DMS79 treated with DMSO at 0.1 percent for 48 hours (cell line): ENCODE measurements at places on chromosomes 5 and 9.

- DNase-seq = peak; percentile 41
Observed at GRCh38 chr5:2752059-2752820, 763 bp upstream of the IRX2 start.

- DNase-seq = no peak
Observed at GRCh38 chr5:159826351-159827214, 89.7 kb upstream of the ADRA1B start.

- DNase-seq = peak; percentile 84
Observed at GRCh38 chr5:16673241-16674201, 56.7 kb upstream of the RETREG1 start.

GRCh38 chr9:123542435-123543225, 186.6 kb downstream of the CRB2 start:
- DNase-seq = no peak

GRCh38 chr5:157689942-157690689, 18.8 kb downstream of the C5orf52 start:
- DNase-seq = no peak

GRCh38 chr9:30582240-30582639, 1802.2 kb upstream of the ACO1 start:
- DNase-seq = no peak

- no peak for DNase-seq
Observed at GRCh38 chr5:62139741-62140140, 166.3 kb upstream of the KIF2A start.

GRCh38 chr9:137989999-137990715, 112.6 kb downstream of the CACNA1B start:
- DNase-seq = no peak

- DNase-seq = no peak
Observed at GRCh38 chr9:22208846-22209585, 199.9 kb upstream of the CDKN2B start.

DNA sequence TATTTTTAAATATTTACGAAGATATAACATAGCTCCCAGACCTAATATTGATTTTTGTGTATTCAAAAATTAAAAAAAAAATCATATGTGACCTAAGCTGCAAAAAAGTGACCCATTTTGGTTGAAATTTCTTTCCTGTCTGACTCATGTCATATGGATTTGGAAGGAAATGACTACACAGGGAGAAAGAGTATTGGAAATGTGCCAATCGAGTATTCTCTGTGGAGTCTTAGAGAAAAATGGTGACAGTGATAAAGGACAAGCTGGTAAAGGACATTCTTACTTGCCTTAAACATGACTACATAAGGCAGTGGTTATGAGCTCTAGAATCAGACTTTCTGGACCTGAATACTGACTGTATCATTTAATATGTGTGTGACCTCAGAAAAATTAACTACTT, 262.9 kb upstream of the PTPRD start:
- no peak for DNase-seq

DNA sequence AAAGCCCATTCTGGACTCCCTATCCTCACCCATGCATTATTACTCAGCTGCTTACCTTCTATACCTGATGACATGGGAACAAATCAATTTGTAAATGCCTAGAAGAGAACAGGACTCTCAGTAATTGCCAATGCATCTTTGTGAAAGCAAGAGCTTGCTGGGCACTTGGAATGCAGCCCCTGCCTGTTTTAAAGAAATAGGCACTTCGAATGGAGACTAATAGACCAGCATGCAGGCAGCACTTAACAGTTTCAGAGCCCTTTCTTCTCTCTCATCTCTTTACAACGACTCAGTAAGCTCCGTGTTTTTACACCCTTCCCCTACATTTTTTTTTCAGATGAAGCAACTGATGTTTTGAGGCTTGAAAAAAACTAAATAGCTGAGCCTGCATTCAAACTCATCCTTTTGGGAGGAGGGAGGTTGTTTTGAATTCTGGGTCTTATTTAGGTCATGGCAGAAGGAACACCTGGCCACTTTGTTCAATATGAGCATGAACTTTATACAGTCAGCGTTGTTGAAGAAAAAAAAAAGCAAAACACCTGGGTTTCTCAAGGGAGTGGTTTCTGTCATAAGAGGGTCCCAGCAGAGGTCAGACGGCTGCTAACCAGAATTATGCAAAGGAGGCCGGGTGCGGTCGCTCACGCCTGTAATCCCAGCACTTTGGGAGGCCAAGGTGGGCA, 34.6 kb upstream of the WHRN start:
- DNase-seq = no peak

DNA sequence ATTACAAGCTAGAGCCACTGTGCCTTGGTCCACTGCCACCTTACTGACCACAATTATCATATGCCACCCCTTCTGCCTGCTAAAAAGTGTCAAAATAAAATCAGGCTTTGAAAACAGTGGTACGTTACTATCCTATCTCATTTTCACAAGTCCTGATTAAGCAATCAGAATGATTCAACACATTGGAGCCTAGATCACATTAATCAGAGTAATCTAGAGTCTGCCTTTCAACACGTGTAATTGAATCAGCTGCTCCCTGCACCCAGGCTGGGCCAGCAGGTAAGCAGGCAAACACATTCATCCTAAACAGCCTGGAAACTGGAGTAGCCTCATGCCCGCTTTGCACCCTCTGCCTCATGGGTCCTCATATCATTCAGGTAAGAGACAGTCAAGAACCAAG, 186.2 kb downstream of the DCP2 start:
- DNase-seq = no peak

DNA sequence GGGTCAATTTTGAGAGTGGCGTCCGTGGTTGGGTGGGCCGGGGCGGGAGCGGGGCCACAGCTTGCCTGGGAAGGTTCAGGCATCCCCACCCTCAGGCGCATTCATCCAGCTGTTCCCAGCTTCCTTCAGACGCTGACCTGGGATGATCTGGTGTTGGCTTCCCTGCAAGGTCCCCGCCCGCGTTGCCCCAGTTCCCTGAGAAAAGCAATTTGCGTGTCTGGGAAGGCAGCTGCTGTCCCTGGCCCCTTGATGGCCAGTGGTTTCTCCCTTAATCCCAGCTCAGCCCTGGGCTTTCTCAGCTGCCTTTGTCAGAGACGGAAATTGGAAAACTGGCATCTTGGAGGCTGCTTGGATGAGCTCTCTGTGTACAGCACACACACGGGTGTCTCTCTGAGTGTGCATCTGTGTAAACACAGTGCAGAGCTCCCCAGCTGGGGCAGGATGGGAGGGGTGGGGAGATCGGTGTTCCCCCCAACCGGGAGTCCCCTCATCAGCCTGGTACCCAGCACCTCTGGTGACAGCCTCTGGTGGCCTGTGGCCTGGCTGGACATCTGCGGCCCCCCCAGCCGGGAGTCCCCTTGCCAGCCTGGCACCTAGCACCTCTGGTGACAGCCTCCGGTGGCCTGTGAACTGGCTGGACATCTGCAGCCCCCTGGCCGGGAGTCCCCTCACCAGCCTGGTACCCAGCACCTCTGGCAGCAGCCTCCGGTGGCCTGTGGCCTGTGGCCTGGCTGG, 94.0 kb downstream of the COL5A1 start:
- no peak for DNase-seq

DNA sequence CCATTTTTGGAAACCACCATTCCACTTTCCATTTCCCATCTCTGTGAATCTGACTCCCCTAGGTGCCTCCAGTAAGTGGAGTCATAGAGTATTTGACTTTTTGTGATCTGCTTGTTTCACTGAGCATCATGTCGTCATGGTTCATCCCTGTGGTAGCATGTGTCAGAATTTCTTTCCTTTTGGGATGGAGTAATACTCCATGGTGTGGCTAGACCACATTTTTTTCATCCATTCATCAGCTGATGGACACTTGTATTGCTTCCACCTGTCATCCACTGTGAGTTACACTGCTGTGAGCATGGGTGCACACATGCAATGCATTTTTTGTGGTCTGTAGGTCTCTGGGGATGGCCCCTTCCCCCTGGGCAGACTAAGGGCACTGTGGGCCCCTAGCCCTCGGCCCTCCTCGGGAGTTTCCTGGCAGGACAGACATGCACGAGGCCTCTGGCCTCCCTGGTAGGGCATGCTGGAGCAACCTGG, 115.9 kb downstream of the GADD45G start:
- no peak for DNase-seq

DNA sequence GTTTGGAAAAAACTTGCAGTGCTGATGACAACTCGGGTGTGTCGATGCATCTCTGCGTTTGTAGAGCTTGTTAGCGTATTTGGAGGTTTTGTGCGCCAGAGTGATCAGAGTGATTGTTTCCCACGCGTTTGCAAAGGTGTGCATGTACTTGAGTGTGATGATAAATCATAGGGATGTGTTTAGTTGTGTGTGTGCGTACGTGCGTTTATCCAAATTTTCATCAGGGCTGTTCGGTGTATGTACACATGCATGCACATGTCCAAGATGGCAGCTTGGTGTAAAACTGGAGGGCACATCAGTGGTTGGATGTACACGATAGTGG, 248 bp upstream of the C1QTNF2 start:
- DNase-seq = no peak

DNA sequence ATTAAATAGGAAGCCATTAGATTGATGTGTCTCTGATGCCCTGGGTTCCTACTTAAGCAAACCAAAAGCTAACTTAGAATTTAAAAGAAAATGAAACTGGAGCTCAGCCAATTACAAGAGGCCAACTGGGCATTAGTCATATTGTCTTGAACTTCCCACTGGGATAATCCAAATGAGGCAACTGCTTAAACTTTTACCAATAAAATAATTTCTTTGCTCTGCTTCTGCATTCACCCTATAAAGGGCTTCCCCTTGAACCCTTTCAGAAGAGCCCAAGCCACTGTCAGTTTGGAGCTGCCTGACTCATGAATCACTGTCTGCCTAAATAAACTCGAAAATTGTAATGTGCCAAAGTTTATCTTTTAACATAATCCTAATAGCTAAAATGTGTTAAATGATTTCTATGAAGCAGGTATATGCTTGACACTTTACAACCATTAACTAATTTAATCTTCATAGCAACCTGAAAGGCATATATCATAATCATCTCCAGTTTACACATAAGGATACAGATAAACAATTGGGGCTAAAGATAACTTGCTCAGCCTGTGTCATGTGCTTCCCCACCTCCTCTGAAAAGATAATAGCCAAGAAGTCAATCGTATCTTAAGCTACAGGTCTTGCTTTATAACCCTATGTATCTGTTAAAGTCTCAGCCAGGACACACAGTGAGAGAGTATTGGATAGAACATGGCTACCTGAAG, 11.5 kb downstream of the GPR150 start:
- DNase-seq = no peak

DNA sequence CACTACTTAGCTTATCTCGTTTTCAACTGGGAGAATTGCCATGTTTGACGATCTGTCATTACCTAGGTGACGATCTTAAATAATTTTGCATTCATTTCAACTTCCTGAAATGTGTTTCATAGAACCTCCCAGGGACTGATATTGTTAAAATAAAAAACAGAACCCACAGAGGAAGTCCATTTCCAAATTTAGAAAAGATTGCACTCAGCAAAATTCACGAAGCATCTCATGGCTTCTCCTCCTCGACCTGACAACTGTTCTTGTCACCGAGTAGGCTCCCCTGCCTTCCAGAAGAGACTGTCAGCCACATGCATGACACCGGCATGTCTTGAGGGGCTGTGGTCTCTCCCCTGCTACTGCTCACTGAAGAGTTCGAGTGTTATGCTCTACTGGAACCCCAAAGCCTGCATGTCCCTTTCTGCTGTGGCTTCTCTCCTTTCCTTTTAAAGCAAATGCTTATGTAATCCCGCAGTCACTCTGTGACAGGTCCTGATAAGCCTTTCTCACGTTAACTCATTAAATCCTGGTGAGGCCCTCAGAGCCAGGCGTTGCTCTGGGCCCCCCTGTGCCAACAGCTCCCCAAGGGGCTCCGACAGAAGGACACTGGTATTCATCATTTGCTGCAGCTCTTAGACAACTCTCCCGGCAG, 26.8 kb upstream of the ANKRD33B start:
- DNase-seq = no peak

GRCh38 chr5:124998520-124998919, 252.1 kb upstream of the ZNF608 start:
- no peak for DNase-seq

DNA sequence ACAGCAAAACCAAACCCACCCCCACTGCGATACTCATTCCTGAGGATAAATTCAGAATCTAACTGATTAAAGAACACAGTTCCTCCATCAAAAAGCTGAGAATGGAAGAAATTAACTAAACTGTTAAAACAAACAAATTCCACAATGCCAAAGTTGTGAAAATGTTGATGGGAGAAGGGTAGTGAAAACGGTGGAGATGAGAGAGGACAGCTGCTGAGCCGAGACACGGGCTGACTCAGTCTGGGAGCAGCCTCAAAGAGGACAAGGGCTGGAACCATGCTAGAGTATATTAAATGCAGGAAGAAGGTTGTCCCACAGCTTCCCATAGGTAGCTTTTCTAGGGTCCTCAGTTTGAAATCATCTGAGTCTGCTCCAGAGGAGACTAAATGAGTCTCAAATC, 14.3 kb downstream of the ADAMTS12 start:
- DNase-seq = no peak

DNA sequence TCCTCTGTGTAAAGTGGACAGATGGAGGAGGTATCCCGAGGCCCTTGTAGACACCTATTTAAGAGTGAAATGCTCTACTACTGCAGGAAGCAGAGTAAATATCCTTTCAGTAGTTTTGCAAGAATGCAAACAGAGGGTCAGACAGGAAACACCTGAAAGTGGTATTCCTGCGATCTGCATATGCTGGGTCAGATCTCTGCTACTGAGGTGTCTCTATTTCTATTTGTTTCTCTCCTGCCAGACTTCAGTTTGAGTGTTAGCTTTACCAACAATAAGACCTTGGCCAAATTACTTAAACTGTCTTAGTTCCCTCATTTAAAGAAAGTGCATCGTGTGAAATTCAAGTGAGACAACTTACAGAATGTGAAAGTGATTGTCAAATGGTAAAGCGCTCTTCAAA, 47.6 kb downstream of the JAKMIP2 start:
- DNase-seq = no peak

- no peak for DNase-seq
Observed at GRCh38 chr5:32443145-32443540, 1.4 kb downstream of the ZFR start.

GRCh38 chr5:162128117-162128516, 60.5 kb downstream of the GABRG2 start:
- DNase-seq = no peak

GRCh38 chr9:125043631-125044030, 99.7 kb downstream of the SCAI start:
- no peak for DNase-seq

- no peak for DNase-seq
Observed at GRCh38 chr9:84697509-84698114, 28.1 kb downstream of the NTRK2 start.

- peak; percentile 90 for DNase-seq
Observed at GRCh38 chr9:136051837-136052471, 43.1 kb downstream of the NACC2 start.

GRCh38 chr5:141799507-141800167, 78.6 kb downstream of the PCDH1 start:
- DNase-seq = no peak

DNA sequence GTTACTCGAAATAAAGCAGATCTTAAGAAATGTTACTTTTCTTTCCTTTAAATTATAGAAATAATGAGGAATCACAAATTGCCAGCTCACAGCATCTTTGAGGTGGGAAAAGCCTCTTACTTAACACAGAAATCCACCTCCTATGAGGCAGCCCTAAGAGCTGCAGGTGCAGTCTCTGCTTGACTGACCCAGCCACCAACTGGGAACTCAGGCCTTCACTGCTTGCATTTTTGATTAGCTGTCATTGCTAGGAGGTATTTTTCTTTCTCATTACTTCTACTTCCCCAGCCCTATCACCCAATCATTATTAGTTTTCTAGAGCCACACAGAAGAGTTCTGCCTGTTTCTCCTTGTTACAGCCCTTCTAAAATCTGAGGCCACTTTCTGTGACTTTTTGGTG, 416.5 kb upstream of the KLF4 start:
- no peak for DNase-seq
